ENCODE measurements at places on chromosomes 5 and 9. TPM values are rescaled to one million over a fixed set of nuclear protein-coding genes. Genes with fewer than 3 reads are reported as not detected.

Gene GLDC
- total RNA-seq, result not detected

Gene PCSK5
- total RNA-seq, result 6.0 TPM

Gene POLE3
- total RNA-seq, result 52.2 TPM

GRCh38 chr5:32222723-32223470, 48.8 kb upstream of the GOLPH3 start:
- no peak overlapping the region for H3K27ac ChIP-seq
- peaks cover 5% of the 10 kb centered on the region for H3K36me3 ChIP-seq
- no peak for DNase-seq
- H3K4me3 ChIP-seq, result no peak overlapping the region

DNA sequence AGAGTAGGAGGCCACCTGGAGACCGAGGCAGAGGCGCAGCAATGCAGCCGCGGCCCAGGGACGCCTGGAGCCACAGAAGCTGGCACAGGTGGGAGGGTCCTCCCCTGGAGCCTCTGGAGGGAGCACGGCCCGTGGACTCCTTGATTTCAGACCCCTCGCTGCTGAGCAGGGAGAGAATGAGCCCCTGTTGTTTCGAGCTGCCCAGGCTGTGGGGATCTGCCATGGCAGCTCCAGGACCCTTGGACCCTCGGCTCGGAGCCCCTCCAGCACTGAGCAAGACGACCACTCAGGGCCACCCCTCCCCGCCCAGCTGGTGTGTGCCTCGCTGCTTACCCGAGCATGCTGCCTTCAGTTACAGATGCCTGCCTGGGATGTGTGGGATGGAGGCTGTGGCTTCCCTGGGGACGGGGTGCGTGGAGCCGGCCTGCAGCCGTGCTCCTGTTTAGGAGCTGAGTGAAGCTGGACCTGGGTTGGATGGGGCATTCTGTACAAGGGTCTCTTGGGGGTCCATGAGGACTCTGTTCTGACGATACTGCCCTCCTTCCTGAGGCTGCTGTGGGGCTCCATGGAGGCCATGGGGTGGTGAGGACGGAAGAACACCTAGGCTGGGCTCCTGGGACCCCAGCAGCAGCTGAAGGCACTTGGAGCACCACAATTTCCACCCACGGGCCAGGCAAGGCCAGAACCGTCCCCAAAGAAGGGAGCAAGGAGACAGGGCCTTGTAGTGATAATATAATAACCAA, 115.1 kb upstream of the LPCAT1 start:
- H3K36me3 ChIP-seq, result peaks cover 3% of the 10 kb centered on the region
- H3K4me1 ChIP-seq, result peaks cover 9% of the 10 kb centered on the region
- DNase-seq, result no peak
- no peak overlapping the region for H3K27ac ChIP-seq

Gene UBE2QL1
- not detected for total RNA-seq

Gene SLC6A3
- not detected for total RNA-seq

GRCh38 chr9:35935755-35936509, 22.0 kb downstream of the OR2S2 start:
- H3K4me3 ChIP-seq, result no peak overlapping the region
- H3K36me3 ChIP-seq, result peaks cover 10% of the 10 kb centered on the region
- no peak overlapping the region for H3K27ac ChIP-seq
- H3K4me1 ChIP-seq, result peaks cover 37% of the 10 kb centered on the region

DNA sequence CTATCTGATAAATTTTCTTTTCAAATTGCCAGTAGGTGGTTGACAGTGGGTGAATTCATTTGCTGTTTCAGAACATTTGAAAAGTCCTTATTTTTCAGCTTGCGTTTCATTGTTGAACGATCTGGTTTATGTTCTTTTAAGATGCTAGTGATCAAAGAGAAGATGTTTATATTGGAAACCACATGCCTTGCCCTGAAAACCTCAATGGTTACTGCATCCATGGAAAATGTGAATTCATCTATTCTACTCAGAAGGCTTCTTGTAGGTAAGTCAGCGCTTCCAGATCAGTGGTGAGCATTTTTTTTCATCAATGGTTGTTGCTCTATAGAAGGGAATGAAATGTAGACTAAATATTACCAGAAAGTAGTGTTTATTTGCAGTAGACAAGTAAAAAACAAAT, 16.6 kb upstream of the CAVIN4 start:
- no peak for DNase-seq
- H3K27me3 ChIP-seq, result peaks cover 3% of the 10 kb centered on the region
- H3K4me1 ChIP-seq, result no peaks in the 10 kb centered on the region
- H3K4me3 ChIP-seq, result no peak overlapping the region
- H3K36me3 ChIP-seq, result no peaks in the 10 kb centered on the region

- peaks cover 21% of the 10 kb centered on the region for H3K36me3 ChIP-seq
- peaks cover 49% of the 10 kb centered on the region for H3K4me1 ChIP-seq
- no peaks in the 10 kb centered on the region for H3K27me3 ChIP-seq
Observed at GRCh38 chr9:114588651-114589526, 1.3 kb downstream of the ATP6V1G1 start.

Gene CCNJL
- 0.17 TPM for total RNA-seq
